ENCODE measurements at places on chromosomes 3 and 15.

DNA sequence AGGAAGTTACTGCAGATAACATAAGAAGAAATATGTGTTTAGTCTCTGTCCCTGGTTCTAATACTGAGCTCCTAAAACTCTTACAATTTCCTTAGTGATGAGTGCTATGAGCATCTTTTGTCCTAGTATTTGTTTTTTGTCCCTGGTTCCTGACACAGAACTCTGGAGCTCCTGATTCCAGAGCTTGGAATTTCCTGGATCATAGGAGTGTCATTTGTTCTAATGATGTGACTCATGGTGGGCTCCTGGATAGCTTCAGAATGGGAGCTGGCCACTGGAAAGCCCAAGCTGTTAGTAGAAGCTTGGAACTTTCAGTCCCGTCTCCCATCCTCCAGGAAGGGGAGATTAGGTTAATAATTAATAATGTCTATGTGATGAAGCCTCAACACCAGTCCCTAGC, 98.2 kb downstream of the CNTN6 start:
- no peak for DNase-seq

DNA sequence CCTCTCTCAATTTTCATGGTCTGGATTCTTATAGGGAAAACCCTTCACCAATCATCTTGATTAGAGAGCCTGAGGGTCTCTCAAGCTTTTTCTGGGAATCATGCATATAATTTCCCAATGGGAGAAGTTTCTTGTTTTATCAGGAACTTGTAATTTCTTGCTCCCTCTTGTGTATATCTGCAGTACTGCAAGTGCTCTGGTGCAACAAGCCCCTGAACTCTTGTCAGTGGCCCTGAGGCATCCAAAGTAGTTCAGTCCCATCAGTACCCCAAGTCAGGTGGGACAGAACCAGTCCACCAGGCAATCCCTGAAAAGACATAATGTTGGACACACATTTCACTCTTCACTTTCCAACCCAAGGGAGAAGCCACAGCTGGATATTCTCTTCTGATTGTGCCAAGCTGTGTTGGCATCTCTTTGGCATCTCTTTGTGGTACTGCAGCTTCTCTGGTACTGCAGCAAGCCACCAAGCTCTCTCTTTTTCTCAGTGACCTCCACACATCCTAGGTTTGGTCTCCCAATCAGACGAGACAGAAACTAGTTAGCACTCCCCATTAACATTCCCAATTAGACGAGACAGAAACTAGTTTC, 214.5 kb downstream of the ZIC4 start:
- peak; percentile 4 for DNase-seq

GRCh38 chr3:170107941-170108340, 70.1 kb downstream of the GPR160 start:
- DNase-seq, result no peak

DNA sequence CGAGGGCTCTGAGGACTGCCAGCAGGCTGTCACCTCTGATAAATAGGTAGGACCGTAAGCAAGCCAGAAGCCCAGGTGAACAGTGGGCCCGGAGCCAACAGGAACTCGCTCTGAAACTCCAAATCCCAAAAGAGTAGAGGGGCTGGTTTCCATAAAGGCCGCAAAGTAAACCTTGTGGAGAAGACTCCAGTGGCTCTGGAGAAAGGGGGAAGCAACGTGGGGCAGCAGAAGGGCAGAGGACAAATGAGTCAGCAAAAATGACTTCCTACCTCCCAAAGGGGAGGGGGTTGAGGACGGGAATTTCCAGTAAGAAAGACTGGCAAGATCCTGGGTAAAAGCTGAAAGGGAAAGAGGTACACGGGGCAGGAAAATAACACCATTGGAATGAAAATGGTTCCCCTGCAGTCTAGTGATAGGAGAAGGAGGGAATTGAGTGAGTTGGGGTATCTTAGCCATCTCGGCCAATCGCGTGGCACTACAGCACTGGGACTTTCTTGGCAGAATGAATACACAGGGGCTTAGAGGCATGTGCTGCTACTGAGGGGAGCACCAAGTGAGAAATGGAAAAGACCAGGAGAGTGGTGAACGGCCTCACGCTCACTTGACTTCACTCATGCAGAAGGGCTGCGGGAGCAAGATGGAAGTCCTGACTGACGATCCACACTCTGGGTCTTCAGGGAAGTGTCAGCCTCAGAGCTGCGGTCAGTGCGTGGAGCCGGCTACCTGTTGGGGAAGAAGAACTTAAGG, 33.2 kb downstream of the BMF start:
- no peak for DNase-seq

- DNase-seq, result no peak
Observed at GRCh38 chr3:194870394-194871110, 184.9 kb downstream of the FAM43A start.

- no peak for DNase-seq
Observed at GRCh38 chr3:66692042-66692765, 191.4 kb upstream of the LRIG1 start.

- DNase-seq, result no peak
Observed at GRCh38 chr3:147380387-147380951, 25.9 kb downstream of the ZIC4 start.

Data from activated naive CD4-positive, alpha-beta T cell treated with anti-CD3 and anti-CD28 coated beads for 36 hours (primary cell).